Hepatocyte (in vitro differentiated cells): ENCODE measurements at places on chromosomes 1 and 21. TPM values are rescaled to one million over a fixed set of nuclear protein-coding genes. Genes with fewer than 3 reads are reported as not detected.
A peak's percentile ranks its signal among the peaks of the same experiment; 100 is the strongest.

The KIF14 gene
- 0.54 and 0.68 TPM in 2 replicates for polyA plus RNA-seq

The FAM72A gene
- polyA plus RNA-seq: 1.8 and 4.2 TPM in 2 replicates

DNA sequence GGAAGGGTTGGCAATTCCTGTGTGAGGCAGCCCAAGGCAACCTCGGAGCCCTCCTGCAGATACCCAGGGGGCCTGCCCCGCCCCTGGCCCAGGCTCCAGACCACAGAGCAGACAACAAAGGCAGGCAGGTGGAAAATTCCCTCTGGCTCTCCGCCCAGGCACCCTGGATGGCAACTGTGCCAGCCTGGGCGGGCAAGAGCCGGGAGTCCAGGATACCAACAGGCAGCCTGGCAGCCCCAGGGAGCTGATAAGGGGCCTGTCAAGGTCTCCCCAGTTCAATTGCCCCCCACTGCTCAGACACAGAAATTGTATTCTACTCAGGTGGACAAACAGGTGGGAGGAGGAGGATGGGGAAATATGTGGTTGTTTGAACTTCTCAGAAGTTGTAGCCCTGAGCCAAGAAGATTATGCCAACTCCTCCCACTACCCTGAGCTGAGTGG, 15.4 kb upstream of the GPR37L1 start:
- no peak for DNase-seq

GRCh38 chr1:144101397-144102045, 129.7 kb upstream of the FAM72C start:
- DNase-seq: peak; percentile 16

GRCh38 chr1:17198476-17199258, 6.3 kb upstream of the PADI1 start:
- DNase-seq: no peak

DNA sequence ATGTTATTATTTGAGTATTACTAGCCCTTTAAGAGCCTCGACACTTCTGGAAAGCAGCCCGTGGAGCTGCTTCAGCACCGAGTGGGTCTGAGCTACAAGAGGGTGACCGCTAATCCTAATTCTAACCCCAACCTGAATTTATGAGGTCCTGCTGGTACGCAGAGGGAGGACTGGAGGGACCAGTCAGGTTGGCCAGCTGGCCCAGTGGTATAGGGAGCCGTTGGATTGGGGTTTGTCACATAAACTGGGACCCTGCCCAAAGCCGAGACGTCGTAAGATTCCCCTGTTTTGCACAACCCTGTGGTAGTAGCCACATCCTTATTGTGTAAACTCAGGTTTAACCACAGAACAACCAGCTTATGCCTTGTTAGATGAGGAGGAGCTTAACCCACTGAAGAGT, 60.8 kb upstream of the F3 start:
- no peak for DNase-seq

GRCh38 chr1:235657747-235658526, 8.4 kb upstream of the GNG4 start:
- no peak for DNase-seq

DNA sequence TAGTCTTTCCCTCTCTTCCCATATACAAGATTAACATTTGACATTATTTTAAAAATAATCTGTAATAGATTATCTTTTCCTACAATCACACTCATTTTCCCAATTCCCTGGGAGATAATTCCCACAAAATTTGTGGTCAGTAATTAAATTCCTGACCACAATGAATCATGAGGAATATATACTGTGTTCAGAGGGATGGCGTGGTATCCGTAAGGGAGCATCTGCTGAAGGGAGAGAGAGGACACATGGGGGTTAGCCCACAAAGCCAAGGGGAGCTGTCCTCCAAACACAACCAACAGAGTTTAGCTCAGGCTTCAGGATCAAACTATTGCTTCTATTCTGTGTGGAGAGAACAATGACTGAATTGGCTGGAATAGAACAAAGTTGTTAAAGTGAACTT, 57.1 kb upstream of the PPP2R5A start:
- DNase-seq: no peak

DNA sequence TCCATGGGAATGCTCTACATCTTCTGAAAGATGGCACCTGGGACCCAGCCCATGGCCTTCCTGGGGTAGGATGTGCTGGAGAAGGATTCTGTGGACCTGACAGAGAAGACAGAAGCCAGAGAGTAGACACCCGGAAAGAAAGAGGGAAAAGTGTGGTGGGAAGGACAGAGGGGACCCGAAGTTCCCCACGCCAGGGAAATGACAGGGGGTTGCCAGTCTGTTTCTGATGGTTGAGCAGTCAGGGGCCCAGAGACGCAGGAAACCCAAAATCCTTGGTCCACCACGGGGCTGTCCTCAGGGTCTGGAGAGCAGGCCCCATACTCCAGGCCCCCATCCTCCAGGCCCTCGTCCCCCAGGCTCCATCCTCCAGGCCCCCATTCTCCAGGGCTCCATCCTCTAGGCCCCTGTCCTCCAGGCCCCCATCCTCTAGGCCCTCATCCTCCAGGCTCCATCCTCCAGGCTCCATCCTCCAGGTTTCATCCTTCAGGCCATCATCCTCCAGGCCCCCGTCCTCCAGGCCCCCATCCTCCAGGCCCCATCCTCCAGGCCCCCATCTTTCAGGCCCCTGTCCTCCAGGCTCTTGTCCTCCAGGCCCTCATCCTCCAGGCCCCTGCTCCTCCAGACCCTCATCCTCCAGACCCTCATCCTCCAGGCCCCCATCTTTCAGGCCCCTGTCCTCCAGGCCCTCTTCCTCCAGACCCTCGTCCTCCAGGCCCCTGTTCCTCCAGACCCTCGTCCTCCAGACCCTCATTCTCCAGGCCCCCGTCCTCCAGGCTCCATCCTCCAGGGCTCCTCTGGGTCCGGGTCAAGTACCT, 1.0 kb upstream of the TFF2 start:
- DNase-seq: no peak

GRCh38 chr1:220182656-220183055, 88.7 kb downstream of the IARS2 start:
- no peak for DNase-seq

- no peak for DNase-seq
Measured at GRCh38 chr1:84350550-84350949, 47.7 kb upstream of the DNASE2B start.

DNA sequence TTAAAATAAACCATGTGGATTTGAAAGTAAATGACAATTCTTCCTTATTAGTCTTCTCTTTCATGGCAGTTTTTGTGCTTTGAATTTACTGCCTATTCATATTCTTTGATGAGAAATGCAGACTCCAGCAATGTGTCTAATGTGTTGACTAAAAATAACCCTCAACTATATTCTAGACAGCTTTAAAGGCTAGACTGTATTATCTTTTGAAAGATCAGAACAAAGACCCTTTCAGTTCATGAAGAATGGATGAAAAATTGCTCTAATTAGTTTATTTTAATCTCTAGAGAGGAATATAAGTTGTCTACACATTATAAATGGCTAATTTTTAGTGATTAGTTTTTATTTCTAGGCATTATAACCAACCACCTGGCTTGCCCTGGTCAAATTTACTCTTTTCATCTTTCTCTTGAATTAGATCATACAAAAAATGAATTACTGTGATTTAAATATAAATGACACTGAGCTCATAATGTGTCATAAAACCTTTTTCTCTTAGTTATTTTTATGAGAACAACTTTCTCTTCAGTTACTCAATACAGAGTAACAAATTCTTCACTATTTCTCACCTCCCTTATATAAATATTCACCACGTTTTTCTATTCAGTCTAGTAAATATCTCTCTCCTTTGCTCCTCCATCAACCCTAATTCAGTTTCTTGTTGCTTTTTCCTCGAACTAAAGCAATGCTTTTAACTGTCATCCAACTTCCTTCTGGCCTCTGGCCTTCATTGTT, 428.5 kb upstream of the TMPRSS15 start:
- no peak for DNase-seq
